ENCODE measurements at places on chromosomes 12 and 14.

DNA sequence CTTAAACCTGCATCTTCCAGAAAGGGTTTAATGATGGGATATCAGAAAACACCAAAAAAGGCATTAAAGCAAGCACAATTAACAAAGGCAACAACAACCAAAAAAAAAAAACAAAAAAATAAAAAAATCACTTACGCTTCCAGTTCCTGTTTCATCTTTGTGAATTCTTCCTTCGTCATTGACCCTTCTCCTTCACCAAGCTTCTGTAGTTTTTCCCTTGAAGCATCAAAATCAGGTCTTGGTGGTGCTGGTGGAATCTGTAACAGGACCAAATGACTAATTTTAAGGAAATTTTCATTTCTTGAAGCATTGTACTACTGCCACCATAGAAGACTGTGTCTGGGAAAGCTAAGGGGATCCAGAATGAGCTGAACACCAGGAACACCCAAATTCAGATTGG is 24.5 kb downstream of the SNX6 start:
- DNase-seq = no peak

DNA sequence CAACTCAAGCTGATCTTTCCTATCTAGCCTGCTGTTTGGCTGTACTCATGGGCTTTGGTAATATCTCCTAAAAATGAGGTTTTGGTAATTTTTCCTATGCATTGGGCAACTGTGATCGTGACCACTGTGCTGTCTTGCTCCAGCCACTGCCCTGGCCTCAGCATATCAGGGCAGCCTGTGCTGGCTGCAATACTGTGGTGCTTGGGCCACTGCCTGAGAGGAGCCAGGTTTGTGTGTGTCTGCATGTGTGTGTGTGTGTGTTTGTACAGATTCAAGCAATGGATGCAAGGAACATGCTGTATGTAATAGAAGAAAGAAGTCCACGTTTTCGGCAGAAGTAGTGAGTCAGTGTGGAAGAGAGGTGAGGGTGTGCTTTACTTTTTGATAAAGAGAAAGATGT is 13.0 kb downstream of the ERG28 start:
- no peak for DNase-seq

DNA sequence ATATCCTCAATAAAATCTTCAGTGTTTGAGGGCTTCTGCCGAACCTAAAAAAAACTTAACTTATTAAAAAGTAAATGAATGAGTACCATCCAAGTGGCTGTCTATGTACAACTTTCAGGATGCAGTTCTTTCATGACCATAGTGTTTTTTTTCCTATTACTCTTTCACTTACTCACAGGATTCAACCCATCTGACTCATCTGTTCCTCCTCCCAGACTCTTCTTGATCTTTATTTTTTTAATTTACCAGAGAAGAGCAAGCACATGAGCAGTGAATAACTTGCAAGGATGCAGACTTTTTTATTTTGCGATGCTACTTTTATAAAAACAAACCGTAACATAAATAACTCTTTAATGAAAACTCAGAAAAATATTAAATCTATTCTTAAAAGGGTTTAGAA is 24.5 kb downstream of the RECQL start:
- no peak for DNase-seq

GRCh38 chr12:851913-852312 is 97.6 kb downstream of the RAD52 start:
- DNase-seq = no peak

GRCh38 chr12:111195316-111195715 is 173.6 kb downstream of the PHETA1 start:
- DNase-seq = no peak

GRCh38 chr14:100882991-100883788 is 20.3 kb downstream of the RTL1 start:
- DNase-seq = no peak

GRCh38 chr14:91229743-91230200 is 14.7 kb downstream of the GPR68 start:
- DNase-seq = peak; percentile 96

GRCh38 chr12:25713264-25713663 is 160.2 kb upstream of the LMNTD1 start:
- DNase-seq = peak; percentile 71

All from GM12878 (cell line).